ENCODE measurements at places on chromosomes 13 and 19. TPM values are rescaled to one million over a fixed set of nuclear protein-coding genes. Genes with fewer than 3 reads are reported as not detected.

DNA sequence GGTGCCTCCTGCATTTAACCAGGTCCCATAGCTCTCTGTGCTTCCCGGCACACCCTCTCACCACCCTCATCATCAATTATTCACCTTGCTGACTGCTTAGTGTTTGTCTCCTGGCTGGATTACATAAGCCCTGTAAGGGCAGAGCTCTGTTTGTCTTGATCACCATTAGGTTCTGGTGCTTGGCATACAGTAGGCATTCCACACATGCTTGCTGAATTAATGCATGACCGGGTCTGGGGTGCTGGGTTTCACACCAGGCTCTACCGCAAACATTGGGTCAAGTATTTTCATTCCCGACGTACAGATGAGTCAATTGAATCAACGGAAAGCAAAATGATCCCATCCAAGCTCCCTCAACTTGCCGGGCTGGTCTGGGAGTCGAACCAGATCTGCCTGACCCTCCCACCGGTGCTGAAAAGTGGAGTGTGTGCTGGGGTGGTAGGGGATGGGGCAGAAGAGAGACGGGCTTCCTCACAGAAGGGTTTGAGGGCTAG, 28.5 kb downstream of the VAV1 start:
- no peak for DNase-seq

Gene TMC4
- total RNA-seq: 8.9 TPM

Gene MAMSTR
- total RNA-seq: 0.57 TPM

Gene NKG7
- not detected for total RNA-seq

Gene KASH5
- not detected for total RNA-seq

Data from lower leg skin (tissue), 4 donors.